ENCODE measurements at places on chromosomes 7 and 10.

- DNase-seq: no peak
Measured at GRCh38 chr10:48627984-48628609, 23.2 kb upstream of the ARHGAP22 start.

DNA sequence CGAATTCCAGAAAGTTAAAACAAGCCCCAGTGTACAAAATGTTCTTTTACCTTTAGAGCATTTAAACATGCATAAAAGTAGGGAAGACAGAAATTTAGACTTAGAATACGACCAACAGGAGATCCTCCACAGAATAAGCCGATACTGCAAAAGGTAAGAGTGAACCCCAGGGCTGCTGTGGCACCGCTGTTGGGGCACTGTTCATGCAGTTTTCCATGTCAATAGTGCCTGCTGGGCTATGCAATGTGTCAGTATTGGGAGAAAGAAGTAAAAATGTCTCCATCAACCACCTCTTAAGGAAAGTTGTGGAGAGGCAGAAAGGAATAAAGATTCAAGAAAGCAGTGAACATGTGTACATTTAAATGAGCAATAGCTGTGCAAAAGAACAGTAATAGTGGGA is 326.5 kb upstream of the SEMA3C start:
- DNase-seq: no peak

- no peak for DNase-seq
Measured at GRCh38 chr10:119807960-119808697, 64.5 kb downstream of the MCMBP start.

DNA sequence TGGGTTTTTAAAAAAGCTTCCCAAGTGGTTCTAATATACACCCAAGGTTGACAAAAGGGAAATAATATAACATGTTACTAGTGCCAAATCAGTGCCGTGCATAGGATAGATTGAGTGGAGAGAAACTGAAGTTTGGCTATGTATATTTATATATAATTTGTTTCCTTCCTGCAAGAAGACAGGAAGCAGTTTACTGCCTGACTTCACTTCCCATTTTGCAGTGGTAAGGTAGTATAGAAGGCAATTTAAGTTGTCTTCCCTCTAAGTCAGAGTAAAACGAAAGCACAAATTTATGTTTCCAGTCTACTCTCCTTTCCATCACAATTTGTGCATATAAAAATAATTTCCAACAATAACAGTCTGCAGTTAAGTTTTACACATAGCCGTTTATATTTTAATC is 3.4 kb upstream of the HYCC1 start:
- DNase-seq: no peak

Data from GM20000 (cell line).